Activated naive CD8-positive, alpha-beta T cell treated with anti-CD3 and anti-CD28 coated beads for 36 hours (primary cell): ENCODE measurements at places on chromosomes 2 and 18.

GRCh38 chr2:39529836-39530235, 92.8 kb upstream of the MAP4K3 start:
- no peak for DNase-seq

DNA sequence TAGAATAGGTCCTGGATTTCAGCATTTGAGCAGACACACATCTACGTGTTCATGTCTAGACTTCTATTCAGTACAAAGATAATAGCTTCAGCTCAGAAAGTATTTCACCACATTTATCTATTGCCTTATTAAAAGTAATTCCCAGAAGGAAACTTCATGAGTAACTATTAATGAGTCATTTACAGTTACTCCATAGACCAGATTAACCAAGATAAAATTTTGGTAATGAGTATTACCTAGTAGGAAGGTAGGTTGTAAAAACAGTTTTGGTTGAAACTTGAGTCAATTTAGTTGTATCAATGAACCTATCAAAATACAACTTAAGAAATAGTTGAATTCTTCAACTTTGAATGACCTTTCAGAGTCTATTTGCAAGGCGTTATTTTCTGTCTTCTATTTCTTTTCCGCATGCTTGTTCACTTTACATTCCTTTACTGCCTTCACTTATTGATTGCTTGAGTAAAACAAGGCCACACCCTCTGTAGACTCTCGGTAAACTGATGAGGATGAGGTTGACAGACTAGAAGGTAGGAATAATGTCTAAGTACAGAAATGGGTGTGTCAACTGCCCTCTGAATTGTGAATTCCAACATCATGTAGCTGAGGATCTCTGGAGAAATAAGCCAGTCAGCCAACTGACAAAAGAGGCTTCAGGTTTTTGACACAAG, 1165.6 kb upstream of the ZEB2 start:
- DNase-seq = no peak

DNA sequence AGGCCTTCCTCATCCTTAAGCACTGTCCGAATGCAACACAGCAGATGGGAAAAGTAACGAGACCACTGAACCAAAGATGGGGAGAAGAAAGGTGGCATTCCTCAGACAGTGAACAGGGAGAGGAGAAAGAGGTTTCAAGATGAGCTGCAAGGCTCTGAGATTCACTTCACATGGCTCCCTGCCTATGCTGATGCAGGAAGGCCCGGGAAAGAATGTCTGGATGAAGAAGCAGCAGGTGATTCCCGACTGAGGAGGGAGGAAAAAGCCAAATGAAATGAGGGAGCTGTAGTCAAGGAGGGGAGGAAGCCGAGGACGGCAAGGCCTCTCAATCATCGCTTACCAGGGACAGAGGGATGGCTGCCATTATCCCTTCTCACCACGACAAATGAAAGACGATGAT, 98.5 kb upstream of the BOD1L2 start:
- DNase-seq = no peak

GRCh38 chr2:59732871-59733566, 820.4 kb downstream of the BCL11A start:
- no peak for DNase-seq

GRCh38 chr18:50008306-50008705, 186.6 kb downstream of the MYO5B start:
- no peak for DNase-seq

DNA sequence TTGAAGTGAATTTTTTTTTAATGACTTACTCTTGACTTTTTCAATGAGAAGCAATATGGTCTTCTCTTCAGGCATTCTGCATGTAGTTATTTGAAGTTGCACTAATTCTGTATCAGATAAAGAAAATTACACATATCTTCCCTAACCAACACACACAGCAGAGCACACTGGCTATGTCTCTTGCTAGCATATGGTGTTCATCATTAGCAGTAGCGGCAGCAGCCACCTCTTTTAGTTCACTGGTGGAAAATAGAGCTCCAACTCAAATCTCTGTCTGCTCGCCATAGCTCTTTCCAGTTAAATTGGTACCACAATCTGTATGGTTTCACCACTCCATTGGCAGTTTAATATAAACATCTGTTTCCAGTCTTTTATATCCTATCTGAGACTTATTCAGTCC, 278.1 kb upstream of the ZEB2 start:
- no peak for DNase-seq

- DNase-seq = no peak
Measured at GRCh38 chr2:42435628-42436027, 58.2 kb downstream of the KCNG3 start.

- DNase-seq = no peak
Measured at GRCh38 chr2:106142683-106143082, 51.4 kb downstream of the UXS1 start.

- DNase-seq = no peak
Measured at GRCh38 chr2:23563673-23564614, 179.0 kb downstream of the KLHL29 start.

DNA sequence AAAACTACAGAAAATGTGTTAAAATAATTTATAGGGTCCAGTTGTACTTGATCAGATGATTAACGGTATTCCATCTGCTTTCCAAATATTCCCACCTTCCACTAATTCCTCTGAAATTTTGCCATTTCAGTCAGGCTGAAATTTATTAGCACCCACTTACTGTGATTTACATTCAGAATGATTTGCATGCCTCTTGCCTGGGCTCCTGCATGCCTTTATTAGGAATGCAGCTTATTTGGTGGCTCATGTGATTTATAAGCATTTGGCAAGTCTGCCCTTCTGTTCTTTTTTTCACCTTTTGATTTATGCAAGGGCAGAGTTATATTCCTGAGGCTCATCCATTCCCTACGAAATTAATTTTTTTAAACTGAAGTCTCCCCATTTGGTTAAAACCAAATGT, 1594.5 kb upstream of the PIK3C3 start:
- DNase-seq = no peak

DNA sequence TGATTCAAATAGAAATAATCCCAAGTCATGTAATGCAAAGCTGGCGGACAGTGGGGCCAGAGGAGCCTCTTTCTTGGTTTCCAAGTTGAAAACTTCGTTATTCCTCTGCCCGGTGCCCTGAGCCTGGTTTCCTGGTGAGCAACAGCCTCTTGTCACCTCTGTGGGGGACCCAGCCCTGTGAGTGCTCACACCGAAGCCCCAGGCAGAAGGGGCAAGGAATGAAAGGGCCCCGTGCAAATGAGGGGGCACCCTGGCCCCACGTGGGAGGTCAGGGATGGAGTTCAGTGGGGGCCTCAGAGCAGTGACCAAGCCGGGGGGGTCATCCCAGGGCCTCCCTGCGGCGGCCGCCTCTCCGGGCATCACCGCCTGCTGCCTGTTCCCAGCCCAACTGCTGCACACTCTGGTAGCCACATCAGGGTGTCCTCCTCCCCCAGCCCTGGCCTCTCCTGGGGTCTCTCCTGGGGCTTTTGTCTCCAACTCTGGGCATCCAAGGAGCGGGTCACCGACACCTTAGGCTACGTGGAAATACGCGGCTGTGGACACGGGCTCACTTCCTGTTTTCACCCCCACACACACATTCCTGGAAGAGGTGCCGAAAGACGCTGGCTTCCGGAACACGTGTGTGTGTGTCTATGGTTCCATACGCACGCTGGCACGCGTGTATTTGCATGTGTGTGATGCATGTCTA, 64.5 kb downstream of the TWIST2 start:
- DNase-seq = no peak

DNA sequence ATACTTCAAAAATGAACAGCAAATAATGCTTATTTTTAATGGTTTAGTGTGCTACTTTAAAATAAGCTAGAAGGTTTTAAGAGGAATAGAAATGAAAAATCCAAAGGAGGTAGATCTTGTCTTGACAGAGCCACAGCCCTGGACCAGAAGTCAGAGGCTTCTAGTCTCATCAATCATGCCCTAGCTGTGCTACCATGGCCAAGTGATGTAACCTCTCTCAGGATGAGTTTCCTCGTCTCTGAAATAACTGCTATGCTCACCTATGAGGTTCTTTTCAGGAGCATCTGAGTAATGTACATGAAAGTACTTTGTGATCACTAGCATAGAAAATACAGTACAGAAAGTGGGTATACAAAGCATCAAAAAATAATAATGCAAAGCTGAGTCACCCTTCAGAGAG, 248.4 kb downstream of the PID1 start:
- DNase-seq = no peak

DNA sequence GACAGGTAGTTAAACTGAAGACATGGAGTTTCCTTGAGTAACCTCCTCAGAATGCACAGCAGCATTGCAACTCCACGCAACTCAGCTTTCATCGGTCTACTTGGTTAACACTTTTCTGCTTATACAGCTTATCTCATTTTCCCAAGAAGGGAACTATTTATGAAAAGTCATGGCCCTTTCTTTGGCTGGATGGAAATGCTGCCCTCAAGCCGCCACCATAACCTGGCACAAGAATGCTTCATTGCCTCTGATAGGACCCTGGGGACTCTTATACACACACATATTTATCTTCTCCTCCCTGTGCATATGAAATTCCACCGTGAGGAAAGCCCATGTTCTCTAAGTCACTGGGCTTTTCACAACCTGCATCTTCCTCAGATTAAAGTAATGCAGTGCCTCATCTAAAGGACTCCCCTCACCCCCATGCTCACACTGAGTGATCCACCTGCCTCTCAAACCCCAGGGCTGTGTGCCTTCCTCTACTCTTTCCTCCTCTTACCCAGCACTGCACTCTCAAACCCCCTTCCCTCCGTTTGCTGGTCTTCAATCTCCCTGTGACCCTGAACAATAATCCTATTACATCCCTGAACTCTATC, 192.0 kb upstream of the HNRNPA3 start:
- no peak for DNase-seq

- peak; percentile 72 for DNase-seq
Measured at GRCh38 chr2:233267516-233268245, 16.2 kb downstream of the ATG16L1 start.

DNA sequence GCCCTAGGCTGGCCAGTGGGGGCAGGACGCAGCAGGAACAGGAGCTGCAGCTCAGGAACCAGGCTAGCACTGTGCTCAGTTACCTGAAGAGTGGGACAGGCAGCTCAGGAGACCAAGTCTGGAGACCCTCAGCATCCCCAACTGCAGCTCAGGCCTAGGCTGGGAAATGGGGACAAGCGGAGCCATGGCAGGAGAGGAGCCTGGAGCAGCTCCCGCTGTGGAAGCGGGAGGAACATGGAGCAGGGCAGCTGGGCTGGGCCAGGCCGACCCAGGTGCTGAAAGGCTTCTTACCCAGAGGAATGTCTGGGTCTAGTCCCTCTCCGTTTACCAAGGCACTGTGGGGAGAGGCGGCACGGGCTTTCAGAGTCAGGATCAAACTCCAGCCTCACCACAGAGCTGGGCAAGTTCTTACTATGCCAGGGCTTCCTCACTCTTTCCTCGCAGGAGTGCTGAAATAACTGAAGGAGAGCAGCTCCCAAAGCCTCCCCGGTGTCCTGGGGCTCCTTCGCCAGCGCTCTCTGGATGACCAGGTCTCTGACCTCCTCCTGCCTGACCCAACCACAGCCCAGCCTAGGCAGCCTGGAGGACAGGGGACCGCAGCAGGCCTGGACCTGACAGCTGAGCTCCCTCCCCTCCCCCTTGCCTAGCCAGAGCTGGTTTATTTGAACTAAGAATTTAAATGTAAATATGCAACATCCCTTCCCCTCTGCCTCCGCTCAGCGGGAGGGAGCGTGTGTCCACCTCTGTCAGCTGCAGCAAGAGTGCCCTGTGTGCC, 247.8 kb upstream of the SIX2 start:
- no peak for DNase-seq

- no peak for DNase-seq
Measured at GRCh38 chr2:176202491-176202890, 14.0 kb downstream of the HOXD1 start.

GRCh38 chr2:32425719-32426141, 68.9 kb downstream of the BIRC6 start:
- no peak for DNase-seq

DNA sequence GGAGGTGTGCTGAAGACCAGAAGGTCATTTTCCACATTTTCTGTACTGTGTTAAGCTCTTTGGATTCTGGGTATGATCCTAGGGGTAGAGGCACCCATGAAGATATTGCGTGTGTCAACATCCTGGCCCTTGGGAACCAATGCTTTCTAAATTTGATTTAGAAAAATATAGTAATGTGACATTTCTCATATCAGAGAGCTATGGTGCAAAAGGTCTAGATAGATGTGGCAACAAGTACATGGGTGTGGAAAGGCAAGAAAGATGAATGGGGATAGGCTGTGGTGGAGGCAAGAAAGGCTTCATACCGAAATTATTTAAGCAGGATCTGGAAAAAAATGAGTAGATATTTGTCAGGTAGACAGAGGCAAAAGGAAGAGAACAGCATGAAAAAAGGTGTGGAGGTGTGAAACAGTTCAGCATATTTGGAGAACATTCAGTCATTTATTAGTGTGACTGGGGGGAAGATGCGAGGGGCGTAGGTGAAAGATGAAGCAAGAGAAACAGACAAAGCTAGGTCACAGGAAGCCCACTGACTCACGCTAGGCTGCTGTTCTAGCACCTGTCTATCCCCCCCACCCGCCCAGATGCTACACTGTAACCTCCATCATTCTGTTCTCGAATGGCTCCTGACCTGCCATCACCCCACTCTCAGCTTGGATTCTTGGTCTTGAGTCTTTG, 11.7 kb downstream of the DOK1 start:
- DNase-seq = no peak

DNA sequence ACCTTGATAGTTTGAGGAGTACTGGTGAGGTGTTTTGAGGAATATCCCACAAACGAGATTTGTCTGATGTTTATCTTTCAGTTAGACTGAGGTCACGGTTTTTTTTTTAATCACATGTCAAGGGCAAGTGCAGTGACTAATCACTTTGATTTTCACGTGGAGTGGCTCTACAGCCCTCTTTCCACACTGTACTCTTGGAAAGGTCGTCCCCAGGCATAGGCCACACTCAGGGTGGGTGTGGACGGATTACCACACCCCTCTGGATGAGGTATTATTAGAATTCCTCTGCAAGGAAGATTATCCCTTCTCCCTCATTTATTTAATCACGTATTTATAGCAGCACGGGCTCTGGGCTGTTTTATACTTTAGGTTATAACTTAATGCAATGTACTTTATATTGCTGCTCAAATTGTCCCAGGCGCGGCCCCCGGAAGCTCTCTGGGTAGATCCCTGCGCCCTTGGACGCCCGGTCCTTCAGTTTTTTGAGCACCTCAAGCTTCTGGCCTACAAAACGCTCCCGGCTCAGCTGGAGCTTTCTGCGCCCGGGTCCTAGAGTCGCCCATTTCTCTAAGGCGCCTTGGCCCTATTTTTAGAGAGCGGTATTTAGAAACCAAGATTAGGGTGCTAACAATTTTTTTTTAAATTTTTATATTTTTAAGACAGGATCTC, 515 bp upstream of the PLEKHB2 start:
- DNase-seq = peak; percentile 42
